Tibial nerve (tissue), 4 donors: ENCODE measurements at places on chromosomes 11 and 22.

- DNase-seq, result no peak
Measured at GRCh38 chr11:57275582-57275981, 38.5 kb upstream of the APLNR start.

DNA sequence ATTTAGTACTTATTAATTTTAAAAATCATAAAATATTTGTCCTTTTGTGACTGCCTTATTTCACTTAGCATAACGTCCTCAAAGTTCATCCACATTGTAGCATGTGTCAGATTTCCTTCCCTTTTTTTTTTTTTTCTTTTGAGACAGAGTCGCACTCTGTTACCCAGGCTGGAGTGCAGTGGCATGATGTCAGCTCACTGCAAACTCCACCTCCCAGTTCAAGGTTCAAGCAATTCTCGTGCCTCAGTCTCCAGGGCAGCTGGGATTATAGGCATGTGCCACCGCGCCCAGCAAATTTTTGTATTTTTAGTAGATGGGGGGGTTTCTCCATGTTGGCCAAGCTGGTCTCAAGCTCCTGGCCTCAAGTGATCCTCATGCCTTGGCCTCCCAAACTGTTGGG is 10.6 kb downstream of the RAB6A start:
- DNase-seq, result no peak

DNA sequence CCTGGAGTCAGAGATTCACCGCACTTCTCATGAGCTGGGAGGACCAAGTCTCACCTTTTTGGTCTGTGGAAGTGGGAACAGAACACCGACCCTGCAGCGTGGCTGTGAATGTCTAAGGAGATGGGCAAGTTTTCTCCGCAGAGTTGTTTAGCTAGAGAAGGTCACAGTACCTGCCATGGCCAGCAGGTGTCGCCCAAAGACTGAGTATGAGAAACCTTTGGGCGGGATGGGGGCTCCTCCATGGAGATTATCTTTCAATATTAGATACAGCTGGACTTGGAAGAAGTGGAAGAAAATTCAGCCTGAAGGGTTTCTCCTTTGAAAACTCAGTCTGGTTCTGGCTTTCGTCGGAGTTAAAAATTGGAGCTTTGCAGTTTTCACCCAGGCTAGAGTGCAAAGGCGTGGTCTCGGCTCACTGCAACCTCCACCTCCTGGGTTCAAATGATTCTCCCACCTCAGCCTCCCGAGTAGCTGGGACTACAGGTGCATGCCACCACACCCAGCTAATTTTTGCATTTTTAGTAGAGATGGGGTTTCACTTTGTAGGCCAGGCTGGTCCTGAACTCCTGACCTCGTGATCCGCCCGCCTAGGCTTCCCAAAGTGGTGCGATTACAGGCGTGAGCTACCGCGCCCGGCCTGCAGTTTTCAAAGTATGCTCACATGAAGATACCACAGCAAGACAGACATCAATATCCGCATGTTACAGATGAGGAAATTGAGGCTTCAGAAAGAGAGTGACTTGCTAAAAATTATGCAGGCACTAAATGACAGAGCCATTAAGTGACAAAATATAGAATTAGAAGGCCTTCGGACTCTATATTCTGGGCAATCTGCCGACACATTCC is 10.7 kb upstream of the DSCAML1 start:
- peak; percentile 95 for DNase-seq

GRCh38 chr11:60951606-60951903 is 421 bp downstream of the SLC15A3 start:
- DNase-seq, result peak; percentile 23
